ENCODE measurements at places on chromosomes 3 and 15. TPM values are rescaled to one million over a fixed set of nuclear protein-coding genes. Genes with fewer than 3 reads are reported as not detected.

GRCh38 chr15:78083186-78083585 is 5.7 kb upstream of the TBC1D2B start:
- DNase-seq: no peak

PATL2 gene
- total RNA-seq: 0.33 TPM

ELP6 gene
- total RNA-seq: 29.5 TPM

GRCh38 chr15:61840090-61840489 is 220.2 kb downstream of the VPS13C start:
- DNase-seq: no peak

PCNP gene
- total RNA-seq: 106 TPM

GRCh38 chr3:12791430-12791829 is 5.0 kb upstream of the CAND2 start:
- DNase-seq: no peak
